ENCODE measurements at places on chromosomes 2 and 18.

DNA sequence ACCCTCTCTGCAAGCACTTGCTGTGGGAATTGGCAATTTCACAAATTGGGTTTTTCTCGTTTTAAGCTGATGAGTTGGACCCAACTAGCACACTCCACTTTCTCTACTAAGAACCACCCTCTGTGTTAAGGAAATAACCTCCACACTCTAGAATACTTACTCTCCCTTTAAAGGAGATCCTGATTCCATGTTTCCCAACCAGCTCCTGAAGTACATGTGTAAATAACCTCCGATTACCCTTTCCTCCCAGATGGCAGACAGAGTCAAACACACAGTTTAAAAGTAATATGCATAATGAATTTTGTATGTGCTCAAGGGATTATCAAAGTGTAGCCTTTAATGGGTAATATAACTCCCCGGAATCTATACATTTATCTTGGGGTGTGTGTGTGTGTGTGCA is 171.3 kb upstream of the OSR1 start:
- DNase-seq: no peak

DNA sequence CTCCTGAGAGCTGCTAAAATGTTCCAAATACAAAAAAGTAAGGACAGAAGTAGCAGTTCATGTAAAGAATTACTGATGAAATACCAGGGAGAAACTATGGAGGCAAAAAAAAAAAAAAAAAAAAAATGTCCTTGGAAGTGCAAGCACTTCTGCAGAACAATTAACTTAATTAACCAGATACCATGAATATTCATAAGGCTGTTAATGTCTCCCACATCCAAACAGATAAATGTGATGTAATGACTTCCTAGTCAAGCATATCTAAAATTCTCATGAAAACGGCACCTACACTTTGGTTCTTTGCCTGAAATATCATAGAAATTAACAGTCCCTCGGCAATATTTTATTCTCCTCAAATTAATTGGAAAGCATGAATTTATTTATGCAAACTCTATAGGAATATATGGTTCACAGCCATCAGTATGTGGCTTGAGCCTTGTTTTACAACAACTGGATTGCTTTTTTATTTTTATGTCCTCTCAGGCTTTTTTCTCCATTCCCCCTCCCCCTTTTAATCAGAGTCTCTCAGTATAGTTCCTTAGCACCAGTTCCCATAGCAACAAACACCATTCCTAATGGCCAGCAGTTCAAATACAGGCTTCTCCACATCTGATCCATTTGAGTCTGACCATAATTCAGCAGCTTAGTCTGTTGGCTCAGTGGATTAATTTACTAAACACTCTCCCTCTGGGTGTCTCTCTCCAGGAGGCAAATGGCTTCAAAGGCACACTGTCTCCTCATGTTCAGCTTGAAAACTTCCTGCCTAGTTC is 97.1 kb downstream of the ITGA4 start:
- no peak for DNase-seq

DNA sequence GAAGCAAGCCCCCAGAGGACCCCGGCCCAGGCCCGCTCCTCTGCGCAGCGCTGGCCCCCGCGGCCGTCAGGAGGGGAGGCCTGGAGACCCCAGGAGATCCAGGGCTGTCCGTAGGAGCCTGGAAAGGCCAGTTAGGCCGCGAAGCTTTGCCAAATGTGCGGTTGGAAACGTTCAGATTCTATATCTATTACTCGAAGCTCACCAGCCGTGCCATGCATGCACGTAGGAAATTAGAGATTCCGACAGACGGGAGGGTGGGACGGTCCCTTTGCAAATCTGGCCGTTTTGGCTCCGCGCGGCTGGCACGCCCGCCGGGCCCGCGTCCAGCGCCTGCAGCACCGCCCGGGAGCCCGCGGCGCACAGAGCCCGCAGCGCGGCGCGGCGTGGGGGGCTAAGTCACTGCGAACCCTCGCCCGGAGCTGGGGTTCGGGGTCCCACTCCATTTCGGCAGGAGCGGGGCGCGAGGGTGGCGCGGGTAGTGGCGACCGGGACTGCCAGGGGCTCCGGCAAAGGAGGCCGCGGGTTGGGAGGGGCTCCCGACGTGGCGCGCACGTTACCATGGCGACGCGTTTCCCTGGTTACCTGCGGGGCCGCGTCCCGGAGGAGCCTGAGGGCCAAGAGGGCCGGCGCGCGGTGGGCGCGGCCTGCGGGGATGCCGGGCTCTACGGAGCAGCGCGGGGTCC is 488.6 kb upstream of the SMIM21 start:
- DNase-seq: no peak

GRCh38 chr2:189022492-189022891 is 48.3 kb downstream of the COL3A1 start:
- no peak for DNase-seq

- DNase-seq: no peak
These were observed 62.7 kb upstream of the CTDP1 start for GRCh38 chr18:79616651-79617510.

DNA sequence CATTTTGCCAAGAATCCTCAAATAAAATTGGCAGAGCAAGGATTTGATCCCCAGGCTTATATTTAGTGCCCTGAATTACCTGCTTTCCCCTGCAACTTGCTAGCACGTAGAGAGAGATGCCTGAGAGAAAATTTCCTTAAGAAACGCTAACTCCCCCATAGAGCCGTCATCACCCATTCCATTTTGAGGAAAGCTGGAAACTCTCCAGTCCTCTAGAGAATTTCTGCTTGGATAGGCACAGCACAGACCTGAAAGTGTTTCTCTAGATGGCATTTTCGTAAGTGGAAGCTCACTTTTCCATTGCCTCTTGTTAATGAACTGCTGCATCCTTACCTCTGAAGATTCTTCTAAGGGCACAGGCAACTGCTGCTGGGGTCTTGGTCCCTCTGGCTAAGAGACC is 277.8 kb upstream of the SIX2 start:
- DNase-seq: no peak

DNA sequence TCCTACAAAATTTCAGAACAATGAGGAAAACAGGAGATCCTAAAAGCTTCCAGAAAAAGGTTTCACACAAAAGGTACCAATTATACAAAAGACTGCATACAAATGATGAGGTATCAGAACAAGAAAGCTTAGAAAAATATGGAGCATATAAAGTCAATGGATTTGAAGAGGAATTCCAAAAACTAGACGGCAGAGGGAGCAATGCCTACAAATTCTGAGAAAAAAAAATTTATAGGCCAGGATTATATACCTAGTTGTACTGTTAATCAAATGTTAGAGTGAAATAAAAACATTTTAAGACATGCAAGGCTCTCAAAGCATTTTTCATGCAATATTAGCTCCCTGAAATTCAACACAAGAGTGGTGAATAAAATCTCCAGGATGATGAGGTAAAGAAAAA is 106.2 kb downstream of the ZRANB3 start:
- DNase-seq: no peak

GRCh38 chr18:7657937-7658336 is 90.8 kb downstream of the PTPRM start:
- DNase-seq: no peak

- DNase-seq: no peak
These were observed 44.4 kb upstream of the AGPS start for GRCh38 chr2:177348118-177348654.

DNA sequence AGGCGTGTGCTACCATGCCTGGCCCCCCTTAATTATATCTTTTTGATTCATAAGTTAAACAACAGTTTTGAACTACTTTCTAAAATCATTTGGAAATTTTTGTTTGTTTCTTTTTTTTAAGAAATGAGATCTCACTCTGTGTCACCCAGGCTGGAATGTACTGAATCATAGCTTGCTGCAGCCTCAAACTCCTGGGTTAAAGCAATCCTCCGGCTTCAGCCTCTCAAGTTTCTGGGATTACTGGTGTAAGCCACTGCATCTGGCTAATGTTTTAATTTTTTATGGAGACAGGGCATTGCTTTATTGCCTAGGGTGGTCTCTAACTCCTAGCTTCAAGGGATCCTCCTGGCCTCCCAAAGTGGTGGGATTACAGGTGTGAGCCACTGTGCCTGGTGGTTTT is 71.5 kb downstream of the BABAM2 start:
- DNase-seq: no peak

DNA sequence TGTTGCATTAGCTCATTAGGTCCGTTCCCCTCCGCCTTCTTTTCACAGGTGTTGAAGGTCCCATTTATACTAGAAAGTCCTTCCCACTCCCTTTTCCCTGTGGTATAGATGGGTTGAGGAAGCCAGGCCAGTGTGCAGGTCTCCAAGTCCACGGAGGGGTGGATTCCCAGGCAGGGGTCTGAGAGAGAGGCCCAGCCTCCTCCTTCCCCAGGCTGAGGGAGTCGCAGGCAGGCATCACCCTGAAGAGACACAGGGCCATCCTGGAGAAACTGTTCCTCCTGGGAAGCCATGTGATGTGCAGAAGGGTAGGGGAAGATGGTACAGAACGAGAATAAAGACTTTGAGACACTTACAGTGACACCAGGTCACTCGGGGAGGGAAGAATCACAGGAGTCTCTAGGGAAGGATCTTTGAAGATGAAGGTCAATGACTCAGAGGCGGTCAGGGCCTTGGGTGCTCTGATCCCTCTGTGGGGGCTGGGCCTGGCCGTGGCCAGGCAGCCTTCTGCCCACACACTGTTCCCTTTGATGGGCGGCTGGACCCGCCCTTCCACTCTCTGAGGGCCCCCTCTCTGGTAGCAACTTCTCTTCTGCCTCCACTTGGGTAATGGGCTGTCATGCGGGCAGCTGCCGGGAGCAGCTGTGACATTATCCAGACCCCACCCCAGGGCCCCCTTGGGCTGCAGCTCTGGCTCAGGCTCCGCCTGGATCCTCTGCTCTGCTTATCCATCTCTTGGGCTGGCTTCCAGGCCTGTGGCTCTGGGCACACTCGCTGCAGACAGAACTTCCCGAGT is 45.1 kb downstream of the RHOB start:
- no peak for DNase-seq

- no peak for DNase-seq
These were observed 2.9 kb upstream of the SERPINB4 start for GRCh38 chr18:63646936-63647335.

DNA sequence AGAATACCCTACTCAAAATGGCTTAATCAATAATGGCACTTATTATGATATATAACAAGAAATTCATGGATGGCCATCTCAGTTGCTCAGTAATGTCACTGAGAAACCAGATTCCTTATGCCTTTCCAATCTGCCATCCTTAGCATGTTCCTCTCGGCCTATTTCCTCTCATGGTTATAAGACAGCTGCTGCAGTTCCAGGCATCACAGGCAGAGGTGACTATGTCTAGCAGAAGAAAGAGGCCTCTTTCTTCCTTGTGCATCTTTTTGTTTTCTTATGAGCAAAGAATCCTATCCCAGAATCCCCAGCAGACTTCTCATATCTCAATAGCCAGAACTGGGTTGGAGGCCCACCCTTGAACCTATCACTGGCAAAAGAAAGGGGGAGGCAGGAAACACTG is 310.6 kb upstream of the SPRED2 start:
- DNase-seq: no peak

DNA sequence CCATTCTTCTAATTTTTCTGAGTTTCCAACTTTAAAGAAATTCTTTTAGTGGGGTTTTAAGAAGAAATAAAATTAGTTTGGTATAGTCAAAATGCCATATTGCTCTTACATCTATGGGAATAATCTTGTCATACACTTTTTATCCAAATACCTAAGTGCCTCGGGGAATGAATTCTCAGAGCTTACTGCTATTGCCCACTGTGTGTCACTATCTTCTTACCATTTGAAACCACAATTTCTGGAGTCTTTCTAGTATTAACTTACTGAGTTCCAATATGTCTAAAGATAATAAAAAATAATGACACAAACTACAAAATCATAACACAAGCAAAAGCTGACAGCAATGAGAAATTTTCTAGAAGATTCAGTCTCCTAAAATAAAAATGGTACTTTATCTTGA is 23.7 kb upstream of the DNAH6 start:
- DNase-seq: no peak

DNA sequence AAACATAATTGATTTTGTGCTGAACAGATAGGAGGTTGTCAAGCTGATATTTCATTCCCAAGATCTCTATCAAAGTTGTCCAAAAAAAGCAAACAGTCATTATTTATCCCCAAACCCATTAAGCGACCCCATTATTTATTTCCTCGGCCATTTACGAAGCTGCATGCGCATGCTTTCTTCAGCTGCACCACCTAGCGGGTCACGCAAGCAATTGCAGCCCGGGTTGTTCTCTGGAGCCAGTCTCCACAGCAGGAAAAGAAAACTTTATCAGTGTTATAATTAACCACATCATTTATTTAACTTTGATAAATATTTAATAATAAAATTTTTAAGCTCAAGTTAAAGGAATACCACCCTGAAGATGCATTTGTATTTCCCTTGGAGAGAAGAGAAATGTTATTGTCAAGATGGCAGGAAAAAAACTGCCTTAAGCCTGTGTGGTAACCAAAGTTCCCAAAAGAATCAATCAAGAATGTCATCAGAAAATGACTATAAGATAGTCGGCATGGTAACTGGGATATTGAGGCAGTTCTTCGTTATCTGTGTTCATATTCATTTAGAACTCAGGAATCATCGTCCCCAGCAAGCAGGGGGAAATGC is 304.7 kb downstream of the FBXO15 start:
- peak; percentile 9 for DNase-seq

GRCh38 chr2:130769343-130769907 is 14.1 kb downstream of the AMER3 start:
- no peak for DNase-seq

- DNase-seq: no peak
These were observed 19.0 kb downstream of the CABYR start for GRCh38 chr18:24157855-24158254.

- no peak for DNase-seq
These were observed 229.7 kb downstream of the DYSF start for GRCh38 chr2:71683070-71683469.

DNA sequence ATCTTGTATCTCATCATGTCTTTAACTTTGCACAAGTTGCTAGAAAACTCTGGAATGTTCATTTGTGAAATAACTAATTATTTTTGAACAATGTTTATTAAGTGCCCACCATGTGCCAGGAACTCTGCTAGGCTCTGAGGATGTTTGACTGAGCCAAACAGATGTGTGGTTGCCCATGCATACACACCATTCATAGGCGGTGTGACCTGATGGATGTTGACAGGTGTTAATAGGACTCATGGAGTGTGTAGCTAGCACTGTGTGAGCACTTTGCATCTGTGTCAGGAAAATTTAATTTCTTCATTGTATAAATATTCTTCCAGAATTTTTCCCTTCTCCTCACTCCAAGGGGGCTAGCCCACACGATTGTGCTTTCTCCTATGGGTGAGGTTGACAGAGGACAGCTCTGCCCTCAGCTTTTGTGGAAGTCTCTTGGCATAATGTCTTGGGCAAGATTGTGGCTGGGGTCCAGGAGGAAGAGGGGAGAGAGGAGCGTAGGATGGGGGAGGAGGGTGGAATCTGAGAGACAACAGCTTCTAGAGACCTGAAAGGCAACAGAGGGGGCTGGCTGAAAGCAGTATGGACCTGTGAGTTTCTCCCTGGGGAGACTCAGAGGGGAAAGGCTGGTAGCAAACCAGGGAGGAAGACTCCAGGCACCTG is 214.6 kb upstream of the CXCR4 start:
- DNase-seq: no peak
